ENCODE measurements at places on chromosomes 6 and 20.

DNA sequence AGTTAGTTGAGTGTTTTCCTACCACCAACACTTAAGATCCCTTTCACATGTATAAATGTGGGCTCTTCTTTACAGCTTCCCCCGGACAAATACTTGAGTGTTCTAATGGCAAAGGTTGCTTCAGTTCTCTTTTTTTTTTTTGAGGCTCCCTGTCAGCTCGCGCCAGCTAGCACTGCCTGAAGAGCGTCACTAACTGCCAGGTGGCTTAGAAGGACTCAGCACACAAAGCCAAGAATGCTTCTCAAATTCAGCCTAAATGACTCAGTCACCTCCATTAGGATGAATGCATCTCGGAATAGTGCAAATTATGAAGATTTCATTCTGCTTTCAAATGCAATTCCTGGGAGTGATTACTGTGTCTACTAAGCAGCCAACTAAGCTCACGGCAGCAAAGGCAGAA, 150.7 kb upstream of the BTBD3 start:
- DNase-seq, result no peak

DNA sequence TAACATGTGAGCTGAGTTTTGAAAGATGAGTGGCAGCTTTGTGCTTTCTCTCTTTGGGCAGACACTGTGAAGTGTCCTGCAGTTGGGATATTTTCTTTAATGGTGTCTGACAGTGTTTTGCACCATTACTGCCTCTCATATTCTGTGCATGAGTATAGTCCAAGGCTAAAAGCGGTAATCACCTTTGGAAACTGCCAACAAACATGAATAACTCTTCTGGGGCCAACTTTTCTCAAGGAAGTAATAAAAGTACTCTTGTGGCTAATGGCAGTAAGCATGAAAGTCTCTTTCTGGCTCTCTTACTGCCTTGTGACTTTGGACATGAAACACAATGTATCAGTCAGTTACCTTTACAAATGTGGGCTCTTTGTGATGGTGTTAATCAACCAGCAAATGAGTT, 91.7 kb upstream of the SOX4 start:
- no peak for DNase-seq

GRCh38 chr6:108598305-108598863, 37.7 kb downstream of the FOXO3 start:
- no peak for DNase-seq

DNA sequence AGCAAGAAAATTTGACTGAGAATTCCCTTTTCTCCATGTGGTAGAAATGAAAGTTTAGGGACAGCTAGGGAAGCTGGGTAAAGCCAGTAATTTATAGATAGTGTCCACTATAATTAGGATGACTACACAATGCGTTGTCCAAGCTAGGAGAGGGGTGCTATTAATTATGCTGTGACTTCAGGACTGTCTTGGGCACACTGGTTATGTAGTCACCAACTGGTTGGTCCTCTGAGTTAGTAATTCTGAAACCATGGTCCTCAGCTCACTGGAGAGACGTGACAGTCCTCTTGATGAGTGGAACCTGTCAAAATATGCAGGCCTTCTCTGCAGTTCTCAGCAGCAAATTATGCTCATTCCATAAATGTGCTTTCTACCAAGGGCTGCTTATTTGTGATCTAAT, 94.6 kb upstream of the ENPP5 start:
- no peak for DNase-seq

DNA sequence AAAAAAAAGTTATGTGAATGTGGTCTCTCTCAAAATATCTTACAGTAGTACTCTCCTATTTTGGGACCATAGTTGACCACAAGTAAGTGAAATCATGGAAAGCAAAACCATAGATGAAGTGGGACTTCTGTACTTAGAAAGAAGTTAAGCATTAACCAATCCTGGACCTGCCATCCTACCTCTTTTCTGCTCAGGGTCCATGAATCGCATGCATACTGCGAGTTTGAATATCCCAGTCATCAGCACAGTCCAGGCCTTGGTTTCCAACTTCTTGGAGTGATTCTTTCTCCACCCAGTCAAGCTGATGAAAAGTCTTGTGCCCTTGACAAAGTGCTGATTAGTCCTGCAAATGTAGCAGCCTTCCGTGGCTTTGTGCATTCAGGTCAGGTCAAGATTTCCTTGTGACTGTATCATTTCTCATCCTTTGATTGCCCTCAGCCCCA, 46.0 kb downstream of the RNF217 start:
- no peak for DNase-seq

GRCh38 chr20:19522071-19522801, 235.8 kb upstream of the RIN2 start:
- no peak for DNase-seq

- no peak for DNase-seq
Measured at GRCh38 chr6:169899481-169900145, 148.2 kb downstream of the ERMARD start.

DNA sequence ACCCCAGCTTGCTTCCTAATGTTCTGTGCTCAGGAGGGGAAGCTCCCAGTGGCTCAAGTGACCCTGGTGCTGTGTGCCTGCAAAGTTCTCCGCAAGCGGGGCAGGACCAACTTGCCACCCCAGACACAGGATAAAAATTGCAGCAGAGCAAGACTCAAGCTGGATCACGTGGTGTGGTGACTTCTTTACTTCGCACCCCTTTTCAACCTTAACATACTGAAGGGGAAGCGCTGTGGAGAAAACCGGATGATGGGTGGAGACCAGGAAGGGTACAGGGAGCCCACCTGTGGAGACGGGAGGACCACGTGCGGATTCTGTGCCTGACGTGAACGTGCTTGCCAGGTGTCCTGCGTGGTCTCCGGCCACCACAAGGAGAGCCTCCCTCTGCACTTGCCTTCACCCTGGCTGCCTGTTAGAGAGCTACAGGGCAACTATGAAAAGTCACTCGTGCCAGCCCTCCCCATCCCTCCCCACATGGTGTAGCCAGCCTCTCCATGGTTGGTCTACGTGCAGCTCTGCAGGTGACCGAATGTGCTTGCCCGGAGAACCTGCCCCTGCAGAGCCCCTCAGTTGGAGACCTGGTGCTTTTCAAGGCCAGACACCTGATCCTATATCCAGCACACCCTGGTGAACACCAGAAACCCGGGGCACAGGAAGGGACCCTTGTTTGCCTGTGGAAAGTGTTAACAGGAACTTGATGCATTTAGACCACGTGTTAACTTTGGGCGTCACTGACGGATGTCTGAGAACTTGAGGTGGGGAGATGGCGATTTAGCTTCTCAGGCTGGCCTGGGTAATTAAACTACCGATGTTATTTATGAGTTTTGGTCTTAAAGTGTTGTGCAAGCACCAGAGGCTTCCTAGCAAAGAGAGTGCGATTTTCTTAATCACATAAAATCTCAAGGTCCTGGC, 23.9 kb upstream of the DACT2 start:
- DNase-seq, result no peak

- no peak for DNase-seq
Measured at GRCh38 chr6:38403548-38403947, 236.2 kb downstream of the BTBD9 start.

DNA sequence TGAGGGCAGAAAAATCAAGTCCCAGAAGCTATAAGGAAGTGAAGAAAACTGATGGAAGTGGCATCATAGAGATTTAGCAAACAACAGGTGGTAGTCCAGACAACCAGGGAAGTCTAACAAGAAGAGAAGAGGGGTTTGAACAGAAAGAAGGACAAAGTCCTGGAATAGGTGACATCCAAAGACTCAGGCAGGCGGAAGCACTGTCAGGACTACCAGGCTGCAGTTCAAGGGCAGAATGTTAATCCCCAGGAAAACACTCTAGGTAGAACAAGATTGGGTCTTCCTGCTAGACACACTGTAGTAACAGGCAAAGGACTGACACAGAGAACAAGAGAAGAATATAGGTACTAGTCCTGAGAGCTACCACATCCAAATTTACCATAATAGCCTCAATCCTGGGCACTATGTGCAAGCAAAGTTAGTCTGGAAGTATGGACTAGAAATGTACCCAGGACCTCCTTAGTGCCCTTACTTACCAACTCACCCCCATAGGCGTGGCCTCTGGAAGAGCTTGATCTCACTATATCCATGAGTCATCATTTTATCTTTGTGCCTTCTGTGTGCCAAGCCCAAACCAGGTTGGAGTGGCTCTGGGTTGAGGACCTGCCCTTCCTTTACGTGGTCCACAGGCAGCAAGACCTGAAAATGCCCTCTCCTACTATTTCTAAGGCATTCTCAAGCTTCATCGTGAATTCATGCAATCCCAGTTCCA, 2.2 kb upstream of the EPB41L2 start:
- no peak for DNase-seq

DNA sequence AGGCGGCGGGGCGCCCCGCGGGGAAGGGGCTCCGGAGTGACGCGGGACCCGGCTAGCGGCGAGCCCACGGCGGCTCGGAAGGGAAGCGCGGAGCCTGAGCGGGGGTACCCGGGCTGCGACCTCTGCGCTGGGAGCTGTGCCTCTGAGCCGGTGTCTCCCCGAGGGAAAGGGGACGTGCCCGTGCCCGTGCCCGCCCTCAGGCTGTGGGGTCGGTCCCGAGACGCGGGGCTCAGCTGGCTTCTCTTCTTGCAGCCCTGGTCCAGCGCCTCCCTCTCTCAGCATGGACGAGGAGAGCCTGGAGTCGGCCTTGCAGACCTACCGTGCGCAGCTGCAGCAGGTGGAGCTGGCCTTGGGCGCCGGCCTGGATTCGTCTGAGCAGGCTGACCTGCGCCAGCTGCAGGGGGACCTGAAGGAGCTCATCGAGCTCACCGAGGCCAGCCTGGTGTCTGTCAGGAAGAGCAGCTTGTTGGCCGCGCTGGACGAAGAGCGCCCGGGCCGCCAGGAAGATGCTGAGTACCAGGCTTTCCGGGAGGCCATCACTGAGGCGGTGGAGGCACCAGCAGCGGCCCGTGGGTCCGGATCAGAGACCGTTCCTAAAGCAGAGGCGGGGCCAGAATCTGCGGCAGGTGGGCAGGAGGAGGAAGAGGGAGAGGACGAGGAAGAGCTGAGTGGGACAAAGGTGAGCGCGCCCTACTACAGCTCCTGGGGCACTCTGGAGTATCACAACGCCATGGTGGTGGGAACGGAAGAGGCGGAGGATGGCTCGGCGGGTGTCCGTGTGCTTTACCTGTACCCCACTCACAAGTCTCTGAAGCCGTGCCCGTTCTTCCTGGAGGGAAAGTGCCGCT, 686 bp downstream of the ZGPAT start:
- DNase-seq, result no peak

- DNase-seq, result no peak
Measured at GRCh38 chr20:40942006-40942405, 86.6 kb upstream of the TOP1 start.

DNA sequence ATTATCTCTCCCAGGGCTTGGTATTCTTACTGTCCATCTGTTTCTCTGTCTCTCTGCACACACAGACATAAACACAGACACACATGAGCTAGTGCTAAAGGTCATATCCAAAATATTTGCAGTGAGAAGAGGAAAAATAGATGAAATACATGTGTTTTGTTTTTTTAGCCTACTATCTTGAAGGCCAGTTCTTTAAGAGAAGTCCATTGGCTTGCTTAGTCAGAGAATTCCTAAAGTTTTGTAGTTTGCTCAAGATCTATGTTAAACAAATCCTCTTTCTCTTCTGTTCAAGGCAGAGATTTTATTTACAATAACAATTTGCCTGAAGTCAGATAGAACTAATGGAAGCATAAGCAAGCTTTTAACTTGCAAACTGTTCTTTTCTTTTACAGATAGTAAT, 120.0 kb upstream of the AKIRIN2 start:
- no peak for DNase-seq

DNA sequence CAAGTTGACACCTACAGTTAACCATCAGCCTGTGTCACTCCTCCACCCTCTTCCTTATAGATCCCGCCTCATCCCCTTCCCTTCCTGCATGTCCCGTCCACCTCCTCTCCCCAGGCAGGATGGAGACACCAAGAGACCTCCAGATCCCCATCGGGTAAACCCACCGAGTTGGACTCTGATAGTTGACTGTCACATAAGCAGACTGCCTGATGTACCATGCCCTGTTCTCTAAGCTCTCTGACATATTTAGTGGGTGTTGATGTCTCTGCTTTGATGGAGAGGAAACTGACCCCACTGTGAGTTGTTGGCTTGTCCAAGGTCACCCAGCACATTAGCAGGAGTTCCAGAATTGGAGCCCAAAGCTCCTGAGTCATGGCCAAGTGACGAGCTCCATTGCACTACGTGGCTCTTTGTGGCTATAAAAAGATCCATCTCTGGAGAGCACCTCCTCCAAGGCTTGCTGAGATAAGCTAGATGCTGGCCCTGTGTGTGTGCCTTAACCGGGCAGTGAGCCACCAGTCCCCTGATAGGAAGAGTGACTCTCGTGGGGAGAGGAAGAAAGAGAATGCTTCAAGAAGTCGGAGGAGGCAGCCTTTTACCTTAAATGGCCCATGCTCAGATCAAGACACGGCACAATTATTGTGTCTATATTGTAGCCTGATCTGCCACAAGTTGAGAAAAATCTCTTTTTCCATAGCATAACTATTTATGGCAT, 236.0 kb upstream of the ECI2 start:
- DNase-seq, result no peak

DNA sequence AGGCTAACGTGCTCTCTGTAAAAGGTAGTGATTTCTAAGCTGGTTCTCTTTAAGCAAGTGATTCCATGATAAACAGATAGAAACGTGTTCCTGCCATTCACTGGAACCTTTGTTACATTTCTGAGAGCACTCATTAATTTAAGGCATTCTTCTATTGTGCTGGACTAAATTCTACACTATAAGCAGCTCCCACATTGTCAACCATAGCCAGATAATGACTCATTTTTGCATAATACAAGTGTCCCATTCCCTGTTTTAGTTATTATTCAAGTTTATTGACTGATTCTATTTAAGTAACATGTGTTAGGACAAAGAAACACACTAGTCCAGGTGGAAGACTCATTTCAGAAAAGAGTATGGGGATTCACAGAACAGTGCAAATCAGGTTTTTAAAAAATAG, 13.5 kb upstream of the XRN2 start:
- no peak for DNase-seq

Measured in putamen (tissue), 1 donor.